Neuronal stem cell (in vitro differentiated cells): ENCODE measurements at places on chromosomes 1 and 21.

DNA sequence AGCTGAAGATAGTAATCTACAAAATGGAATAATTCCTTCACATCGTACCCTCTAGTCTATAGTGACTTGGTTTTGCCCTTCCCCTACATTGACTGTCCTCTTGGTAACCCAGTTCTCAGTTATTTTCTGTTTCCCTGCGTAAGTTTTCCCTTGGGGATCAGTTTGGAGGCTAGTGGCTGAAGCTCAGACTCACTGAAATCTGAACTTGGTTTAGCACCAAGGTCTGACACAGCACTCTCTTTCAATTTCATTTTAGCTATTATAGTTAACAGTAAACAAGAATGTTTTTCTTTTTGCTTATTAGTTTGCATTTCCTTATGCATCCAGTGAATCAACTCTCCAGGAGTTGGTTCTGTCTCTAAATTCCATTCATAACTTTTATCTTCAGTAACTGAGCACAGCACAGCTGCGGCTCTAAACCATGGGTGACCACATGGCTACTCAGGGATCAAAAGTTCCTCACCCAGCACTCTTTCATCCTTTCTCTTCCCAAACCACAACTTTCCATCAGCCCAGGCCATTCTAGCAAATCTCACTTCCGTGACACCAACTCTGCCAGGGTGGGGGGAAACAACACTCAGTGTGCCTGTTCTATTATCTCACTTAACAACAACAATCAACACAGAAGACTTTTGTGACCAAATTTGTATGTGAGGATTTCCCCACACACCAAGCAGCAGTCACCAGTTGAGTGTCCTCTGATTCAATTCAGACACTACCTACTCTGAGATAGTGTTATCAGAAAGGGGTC lies 17.6 kb upstream of the IFI6 start:
- no peak for DNase-seq

GRCh38 chr1:2160451-2161300 lies 33.9 kb downstream of the FAAP20 start:
- no peak for DNase-seq

DNA sequence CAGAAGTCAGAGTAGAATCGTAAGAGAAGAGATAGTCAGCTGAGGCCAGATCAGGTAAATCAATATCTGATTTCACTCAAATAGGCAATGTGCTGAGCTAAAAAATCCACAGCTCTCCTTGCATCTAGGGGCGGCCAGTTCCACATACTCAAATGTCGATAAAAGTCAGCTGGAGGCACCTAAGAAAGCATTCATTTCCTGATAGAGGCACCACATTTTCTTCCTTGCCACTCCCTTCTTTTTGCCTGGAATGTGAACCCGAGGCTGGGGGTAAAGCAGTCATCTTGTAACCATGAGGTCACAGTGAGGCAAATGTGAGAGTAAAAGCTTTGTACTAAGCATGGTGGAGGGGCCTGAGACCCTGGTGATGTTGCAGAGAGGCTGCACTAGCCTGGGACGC lies 24.2 kb upstream of the CTPS1 start:
- DNase-seq = no peak

DNA sequence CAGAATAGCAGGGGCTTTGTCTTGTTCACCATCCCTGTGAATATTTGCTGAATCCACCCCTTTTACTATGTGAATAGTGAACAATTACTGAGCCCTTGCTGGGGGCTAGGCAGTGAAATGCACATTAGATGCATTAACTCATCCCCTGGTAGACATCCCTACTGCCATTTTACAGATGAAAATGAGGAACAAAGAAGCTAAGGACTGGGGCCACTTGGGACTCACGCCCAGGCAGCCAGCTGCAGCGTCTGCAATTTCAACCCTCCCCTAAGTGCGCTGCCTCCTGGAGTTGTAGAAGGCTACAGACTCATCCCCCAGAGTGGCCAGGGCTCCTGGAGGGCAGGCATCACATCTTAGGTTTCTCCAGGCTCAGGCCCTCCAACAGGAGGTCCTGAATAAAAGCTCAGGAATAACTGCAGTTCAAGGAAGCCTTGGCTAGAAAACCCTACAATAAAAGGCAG lies 31.6 kb downstream of the CAPZB start:
- no peak for DNase-seq

DNA sequence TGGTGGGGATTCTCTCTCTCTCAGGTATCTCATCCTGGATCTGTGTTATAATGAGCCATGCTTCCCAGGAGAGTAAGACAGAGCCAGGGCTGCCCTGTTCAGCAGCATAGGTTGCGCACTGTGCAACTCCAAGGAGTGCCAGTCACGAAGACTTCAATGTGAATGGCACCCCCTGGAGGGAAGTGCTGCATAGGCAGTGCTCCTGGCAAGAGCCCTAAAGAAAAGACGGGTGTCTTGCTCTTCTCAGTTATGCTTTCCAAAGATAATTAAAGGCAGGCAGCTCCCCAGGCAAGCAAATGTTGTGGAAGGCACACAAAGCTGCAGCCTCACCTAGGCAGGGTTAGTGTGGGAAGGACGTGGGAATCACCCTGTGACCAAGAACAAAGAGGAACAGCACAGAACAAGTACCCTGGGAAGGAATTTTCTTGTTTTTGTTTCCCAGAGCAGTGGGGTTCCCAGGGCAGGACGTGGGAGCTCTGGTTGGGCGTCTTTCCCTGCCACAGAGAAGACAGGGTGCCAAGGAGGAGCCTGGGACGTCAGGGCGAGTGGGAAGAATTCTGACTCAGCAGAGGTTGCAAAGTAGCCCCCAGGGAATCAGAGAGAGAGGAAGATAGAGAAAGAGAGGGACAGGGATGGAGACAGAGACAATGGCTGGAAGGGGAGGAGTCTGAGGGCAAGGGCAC lies 120.9 kb downstream of the KCNN3 start:
- DNase-seq = no peak

DNA sequence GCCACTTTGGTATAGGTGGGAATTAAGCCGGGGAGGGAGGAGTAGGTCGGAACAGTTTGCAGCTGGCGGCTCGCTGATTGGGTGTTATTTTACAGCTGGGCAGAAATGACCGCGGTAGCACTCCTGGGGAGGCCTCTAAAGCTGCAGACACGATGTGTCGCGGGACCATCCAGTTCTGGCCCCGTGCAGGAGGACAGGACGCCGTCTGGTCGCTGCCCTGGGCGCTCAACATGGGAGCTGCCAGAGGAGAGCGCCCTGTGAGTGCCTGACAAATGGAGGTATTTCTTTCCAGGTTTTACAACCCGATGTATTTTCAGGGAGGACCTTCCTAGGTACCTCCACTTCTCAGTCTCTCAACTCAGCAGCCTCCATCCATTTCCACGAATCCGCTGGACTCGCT lies 46.2 kb downstream of the CDC7 start:
- no peak for DNase-seq
